ENCODE measurements at places on chromosomes 3 and 15. TPM values are rescaled to one million over a fixed set of nuclear protein-coding genes. Genes with fewer than 3 reads are reported as not detected.

GRCh38 chr15:92813485-92813884, 86.6 kb upstream of the CHD2 start:
- no peaks in the 10 kb centered on the region for H3K27me3 ChIP-seq
- no peaks in the 10 kb centered on the region for H3K36me3 ChIP-seq
- DNase-seq, result no peak

DNA sequence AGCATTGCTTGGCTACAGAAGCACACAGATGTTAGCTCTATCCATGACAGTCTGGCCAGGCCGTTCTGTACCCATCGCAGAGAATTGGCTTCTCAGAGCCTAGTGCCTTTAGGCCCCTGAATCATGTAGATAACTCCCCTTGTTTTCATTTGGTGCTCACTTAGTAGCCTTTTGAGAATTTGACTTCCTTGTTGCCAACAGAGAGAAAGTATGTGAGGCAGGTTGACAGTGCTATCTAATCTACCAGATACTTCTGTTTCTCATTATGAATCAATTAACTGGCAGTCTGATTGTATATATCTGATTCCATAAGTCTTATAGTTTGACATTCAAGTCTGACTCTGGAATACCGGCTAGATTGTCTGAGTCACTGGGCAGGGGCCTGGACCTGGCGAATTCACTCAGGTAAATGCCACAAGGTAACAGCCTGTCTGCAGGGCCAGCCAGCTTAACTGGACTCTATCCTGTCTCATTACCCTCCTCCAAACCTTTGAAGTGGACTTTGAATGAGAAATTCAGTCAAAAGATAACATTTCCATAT, 160.2 kb downstream of the GHSR start:
- peaks cover 8% of the 10 kb centered on the region for H3K36me3 ChIP-seq
- no peaks in the 10 kb centered on the region for H3K27me3 ChIP-seq
- DNase-seq, result no peak
- no peak overlapping the region for H3K27ac ChIP-seq
- no peak overlapping the region for H3K4me3 ChIP-seq

DNA sequence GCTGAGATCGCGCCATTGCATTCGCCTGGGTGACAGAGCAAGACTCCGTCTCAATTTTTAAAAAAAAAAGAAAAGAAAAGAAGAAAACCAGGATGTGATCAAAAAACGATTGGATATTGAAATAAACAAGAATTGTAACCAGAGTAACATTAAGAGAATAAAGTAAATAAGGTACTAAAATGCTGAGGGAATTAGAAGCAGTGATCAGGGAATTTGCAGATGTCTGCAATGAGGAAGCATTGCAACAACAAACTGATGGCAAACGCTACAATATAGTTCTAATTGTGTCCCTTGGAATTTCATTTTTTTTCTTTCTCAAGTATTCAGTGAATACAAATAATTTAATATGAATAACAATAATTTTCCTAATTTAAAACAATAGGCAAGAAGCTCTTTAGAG, 1077.5 kb downstream of the TBL1XR1 start:
- H3K4me1 ChIP-seq, result peaks cover 11% of the 10 kb centered on the region
- H3K36me3 ChIP-seq, result no peaks in the 10 kb centered on the region
- peak; percentile 4 for DNase-seq
- no peaks in the 10 kb centered on the region for H3K27me3 ChIP-seq
- H3K4me3 ChIP-seq, result no peak overlapping the region
- no peak overlapping the region for H3K27ac ChIP-seq

DNA sequence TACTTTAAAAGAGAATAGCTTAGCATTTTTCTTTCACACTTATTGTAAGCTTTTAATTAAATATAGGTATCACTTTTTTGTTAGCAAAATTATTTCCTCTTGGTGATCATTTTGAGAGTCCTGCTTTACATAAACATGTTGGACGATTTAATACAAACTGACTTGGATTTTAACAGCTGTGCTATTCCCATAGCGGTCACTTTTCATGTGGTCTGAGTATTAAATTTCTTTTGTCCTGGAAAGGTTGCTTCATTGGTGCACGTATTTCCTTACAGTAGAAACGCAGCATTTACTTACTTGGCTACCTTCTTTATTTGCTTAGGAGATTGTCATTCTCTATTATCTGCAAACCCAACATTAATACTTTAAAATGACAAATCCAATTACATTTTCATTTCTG, 109.4 kb downstream of the ATG7 start:
- DNase-seq, result peak; percentile 79
- H3K27ac ChIP-seq, result no peak overlapping the region
- peaks cover 3% of the 10 kb centered on the region for H3K4me1 ChIP-seq
- H3K4me3 ChIP-seq, result no peak overlapping the region
- no peaks in the 10 kb centered on the region for H3K36me3 ChIP-seq

DNA sequence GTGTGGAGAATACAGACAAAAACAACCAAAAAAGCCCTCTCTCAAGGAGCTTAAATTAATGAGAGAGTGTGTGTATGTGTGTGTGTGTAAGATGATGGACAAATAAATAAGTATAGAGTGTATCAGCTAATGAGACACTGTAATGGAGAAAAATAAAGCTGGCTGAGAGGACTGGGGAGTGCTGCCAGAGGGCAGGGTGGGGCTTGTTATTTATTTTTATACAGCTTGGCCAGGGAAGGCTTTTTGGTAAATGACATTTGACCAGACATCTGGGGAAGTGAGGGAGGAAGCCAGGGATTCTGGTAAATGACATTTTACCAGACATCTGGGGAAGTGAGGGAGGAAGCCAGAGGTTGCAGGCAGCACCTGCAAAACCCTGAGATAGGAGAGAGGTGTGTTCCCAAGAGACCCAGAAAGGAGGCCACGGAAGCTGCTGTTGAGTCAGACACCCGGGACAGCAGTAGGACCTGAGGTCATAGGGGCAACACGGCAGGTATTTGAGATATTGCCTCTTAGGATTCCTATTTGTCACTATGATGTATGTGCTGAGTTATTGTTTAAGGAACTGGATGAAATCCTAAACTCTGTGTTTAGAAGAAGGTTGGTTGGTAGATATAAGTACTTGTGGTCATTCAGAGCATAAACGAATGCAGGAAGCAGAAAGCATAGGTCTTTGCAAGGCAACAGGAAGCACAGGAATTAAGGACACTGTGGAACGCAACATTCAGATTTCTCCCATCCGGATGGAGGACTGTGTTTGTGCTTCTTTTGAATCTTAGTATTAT, 2.7 kb downstream of the SV2B start:
- no peak overlapping the region for H3K4me3 ChIP-seq
- H3K4me1 ChIP-seq, result no peaks in the 10 kb centered on the region
- no peaks in the 10 kb centered on the region for H3K36me3 ChIP-seq
- H3K27ac ChIP-seq, result no peak overlapping the region

DNA sequence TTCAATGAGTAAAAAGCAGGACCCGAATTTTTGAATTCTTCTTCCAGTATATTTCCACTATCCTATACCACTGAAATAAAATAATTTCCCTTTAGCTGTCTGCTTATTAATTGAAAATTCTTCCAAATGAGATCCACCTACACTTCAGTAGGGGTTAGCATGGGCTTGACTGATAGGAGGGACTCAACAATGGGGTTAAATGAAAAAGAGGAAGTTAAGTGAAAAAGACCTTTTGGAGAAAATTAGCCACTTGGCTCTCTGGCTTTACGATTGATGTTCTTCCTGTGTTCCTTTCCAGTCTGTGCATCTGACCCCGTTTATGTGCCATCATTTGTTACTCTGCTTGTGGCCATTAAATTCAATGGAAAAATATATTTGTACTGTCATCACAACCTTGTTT, 54.0 kb upstream of the GCNT3 start:
- no peaks in the 10 kb centered on the region for H3K27me3 ChIP-seq
- H3K4me1 ChIP-seq, result no peaks in the 10 kb centered on the region
- no peaks in the 10 kb centered on the region for H3K36me3 ChIP-seq
- no peak for DNase-seq

DNA sequence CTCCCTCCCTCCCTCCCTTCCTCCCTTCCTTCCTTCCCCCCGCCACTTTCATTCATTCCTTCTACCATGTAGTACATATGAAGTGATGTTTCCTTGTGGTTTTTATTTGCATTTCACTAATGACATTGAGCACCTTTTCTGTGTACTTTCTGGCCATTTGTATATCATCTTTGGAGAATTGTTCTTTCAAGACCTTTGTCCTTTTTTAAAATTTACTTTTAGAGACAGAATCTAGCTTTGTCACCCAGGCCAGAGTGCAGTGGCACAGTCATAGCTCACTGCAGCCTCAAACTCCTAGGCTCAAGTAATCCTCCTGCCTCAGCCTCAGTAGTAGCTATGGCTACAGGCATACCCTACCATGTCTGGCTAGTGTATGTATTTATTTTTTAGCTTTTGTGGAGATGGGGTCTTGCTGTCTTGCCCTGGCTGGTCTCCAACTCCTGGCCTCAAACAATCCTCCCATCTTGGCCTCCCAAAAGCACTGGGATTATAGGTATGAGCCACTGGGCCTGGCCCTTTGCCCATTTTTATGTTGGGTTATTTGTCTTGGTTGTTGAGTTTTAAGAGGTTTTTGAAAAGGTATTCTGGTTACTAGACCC, 42.0 kb upstream of the CTDSPL2 start:
- no peak overlapping the region for H3K27ac ChIP-seq
- no peak for DNase-seq
- no peak overlapping the region for H3K4me3 ChIP-seq
- H3K4me1 ChIP-seq, result no peaks in the 10 kb centered on the region
- peaks cover 12% of the 10 kb centered on the region for H3K36me3 ChIP-seq
- H3K27me3 ChIP-seq, result no peaks in the 10 kb centered on the region

GRCh38 chr3:64143409-64144130, 81.7 kb downstream of the PRICKLE2 start:
- H3K4me3 ChIP-seq, result no peak overlapping the region
- DNase-seq, result no peak
- H3K27ac ChIP-seq, result no peak overlapping the region
- H3K36me3 ChIP-seq, result peaks cover 63% of the 10 kb centered on the region
- peaks cover 4% of the 10 kb centered on the region for H3K4me1 ChIP-seq
- no peaks in the 10 kb centered on the region for H3K27me3 ChIP-seq

PRSS50 gene
- 0.46 TPM for total RNA-seq

STAC gene
- total RNA-seq, result 17.2 TPM

THPO gene
- total RNA-seq, result 0.31 TPM

ROBO2 gene
- total RNA-seq, result 72.4 TPM

CCDC54 gene
- total RNA-seq, result not detected

STRC gene
- 1.0 TPM for total RNA-seq
